ENCODE measurements at places on chromosomes 13 and 19.

DNA sequence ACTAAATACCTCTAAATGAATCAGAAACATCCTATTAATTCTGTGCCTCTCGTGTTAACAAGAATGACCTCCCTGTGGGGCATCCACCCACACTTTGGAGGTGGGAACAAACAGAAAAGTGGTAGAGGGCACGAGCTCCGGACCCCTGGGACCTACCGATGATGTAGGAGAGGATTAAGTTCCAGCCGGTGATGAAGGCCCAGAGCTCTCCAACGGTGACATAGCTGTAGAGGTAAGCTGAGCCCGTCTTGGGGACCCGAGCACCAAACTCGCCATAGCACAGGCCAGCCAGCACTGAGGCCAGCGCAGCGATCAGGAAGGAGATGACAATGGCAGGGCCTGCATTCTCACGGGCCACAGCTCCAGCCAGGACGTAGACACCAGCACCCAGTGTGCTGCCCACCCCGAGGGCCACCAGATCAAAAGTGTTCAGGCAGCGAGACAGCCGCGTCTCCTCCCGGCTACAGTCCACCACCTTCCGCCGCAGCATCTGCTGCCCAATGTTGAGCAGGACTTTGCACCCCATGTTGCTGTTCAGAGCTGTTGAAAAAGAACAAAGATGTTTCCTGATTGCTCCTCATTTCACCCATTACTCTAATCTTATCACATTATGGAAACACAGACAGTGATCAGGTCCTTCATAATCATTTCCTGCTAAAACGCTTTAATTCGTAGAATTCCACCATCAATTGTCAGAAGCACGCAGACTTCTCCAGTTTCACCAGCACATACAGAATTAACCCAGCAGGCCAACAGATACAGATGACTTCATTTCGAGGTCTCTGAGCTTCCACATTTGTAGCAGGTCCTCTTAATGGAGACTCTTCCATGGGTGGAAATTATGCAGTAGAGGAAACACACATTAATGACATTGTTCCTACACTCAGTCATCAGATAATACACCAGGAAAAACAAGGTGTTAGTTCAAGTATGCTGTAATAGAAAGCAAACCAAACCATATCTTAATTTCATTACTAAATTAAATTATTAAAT lies 59.5 kb downstream of the SLC7A1 start:
- no peak for DNase-seq

DNA sequence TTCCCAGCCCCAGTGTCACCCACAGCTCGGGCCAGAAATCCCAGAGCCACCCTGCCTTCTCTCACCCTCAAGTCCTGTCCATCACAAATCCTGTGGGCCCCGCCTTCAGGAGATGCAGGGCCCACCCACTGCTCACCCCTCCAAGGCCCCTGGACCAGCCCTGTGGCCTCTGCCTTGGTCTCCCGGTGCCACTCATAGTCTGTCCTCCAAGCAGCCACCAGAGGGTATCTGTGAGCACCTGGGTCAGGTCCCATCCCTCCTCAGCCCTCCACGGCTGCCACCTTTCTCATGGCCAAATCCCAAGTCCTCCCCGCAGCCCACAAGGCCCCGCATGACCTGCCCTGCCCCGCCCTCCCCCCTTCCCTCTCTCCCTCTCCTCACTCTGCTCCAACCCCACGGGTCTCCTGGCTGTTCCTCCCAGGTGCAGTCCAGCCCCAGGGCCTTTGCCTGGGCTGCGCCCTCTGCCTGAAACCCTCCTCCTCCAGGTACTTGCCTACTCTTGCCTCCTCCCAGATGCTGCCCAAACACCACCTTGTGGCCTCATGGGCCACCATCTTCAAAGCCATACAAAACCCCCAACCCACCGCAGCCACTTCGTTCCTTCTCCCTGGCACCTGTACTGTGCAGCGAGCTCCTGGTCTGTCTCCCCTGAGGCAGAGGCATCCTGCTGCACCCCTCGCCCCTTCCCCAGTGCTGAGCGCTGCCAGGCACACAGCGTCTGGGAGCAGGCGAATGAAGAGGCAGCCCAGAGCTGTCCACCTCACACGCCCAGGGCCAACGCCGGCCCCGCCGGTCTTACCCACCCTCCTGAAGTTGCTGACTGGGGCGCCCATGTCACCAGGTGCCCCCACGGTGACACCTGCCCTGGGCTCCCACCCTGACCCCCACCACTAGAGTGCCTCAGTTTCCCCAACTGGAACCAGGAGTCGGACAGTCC lies 13.2 kb upstream of the UQCR11 start:
- no peak for DNase-seq

DNA sequence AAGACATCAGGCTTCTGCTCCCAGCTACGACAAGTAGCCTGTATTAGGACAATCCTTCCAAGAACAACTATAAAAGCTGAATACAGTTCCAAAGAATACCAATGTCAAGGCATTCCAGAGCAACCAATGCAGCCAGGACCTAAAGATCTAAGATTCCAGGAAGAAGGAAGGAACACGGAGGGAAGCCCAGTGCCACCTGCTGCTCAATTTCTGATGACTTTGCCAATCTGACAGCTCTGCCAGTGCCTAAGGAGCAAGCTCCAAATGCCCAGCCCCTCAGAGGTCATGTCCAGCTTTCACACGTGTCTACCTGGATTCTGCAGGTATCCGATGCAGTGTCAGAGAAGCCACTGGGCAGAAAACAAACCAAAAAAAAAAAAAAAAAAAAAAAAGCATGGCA lies 164.4 kb downstream of the IRS2 start:
- no peak for DNase-seq

DNA sequence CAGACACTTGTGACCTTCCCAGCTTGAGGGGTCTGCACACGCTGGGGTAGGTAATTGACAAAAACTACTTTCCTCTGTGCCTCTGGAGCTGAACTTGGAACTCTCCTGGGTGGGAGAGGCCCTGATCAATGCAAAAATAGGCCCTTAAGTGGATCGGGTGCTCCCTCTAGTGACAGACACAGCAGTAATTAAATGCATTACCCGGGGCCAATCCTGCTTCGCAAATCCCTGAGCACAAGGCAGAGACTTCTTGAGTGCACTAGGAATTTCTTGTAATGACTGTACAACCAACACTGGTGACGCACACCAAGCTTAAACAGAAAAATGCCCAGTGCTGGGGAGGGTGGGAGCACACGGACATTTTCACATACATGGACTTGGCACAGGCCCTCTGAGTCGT lies 10.6 kb upstream of the UBE2S start:
- DNase-seq: peak; percentile 85

DNA sequence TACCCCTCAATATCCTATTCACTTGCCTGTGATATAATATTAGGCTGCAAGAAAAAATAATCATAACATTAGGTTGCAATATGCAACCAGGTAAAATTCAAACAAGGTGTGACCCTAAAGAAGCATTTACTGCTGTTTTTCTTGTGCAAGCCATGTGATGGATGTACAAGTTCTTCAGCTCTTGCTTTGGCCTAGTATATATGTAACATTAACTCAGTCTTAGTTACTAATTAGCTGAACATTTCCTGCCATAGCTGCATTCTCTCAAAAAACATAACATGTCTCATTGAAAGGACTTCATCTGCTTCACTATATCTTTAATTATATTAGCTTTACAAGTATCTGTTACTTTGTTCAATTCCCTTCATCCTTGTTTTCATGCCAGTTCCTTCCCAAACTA lies 406.8 kb upstream of the HTR2A start:
- no peak for DNase-seq

GRCh38 chr13:36193151-36193855 lies 21.1 kb downstream of the SOHLH2 start:
- peak; percentile 61 for DNase-seq

DNA sequence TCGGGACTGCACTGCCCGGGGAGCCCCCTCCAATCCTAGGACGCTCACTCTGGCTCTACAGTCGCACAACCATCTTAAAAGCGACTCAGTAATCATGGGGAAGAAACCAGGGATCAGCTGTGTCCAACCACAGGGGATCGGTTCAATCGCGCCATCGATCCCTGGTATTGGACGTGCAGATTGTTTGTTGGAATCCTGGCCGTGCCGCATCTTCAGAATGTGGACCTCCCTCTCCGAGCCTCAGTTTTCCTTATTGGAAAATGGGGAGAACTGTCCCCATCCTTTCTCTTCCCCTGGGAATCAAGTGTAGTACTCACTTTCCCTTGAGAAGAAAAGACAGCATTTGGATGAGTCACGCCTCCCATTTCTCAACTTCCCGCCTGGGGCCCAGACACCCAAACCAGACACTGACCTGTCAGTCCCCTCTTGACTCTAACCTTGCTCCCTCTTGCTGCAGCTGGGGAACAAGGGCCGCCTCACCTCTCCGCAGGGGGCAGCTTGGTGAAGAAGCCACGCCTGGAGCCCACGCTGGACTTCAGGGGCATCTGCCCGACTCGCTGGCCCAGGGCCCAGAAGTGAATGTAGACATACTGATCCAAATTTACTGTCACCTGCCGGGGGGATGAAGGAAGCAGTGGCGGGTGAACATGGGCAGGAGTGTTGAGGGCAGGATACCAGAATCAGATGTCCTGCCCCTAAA lies 17.6 kb downstream of the EMP3 start:
- no peak for DNase-seq

GRCh38 chr13:73825143-73825542 lies 309.1 kb downstream of the KLF12 start:
- no peak for DNase-seq

GRCh38 chr13:73602295-73602694 lies 531.9 kb downstream of the KLF12 start:
- DNase-seq: no peak

DNA sequence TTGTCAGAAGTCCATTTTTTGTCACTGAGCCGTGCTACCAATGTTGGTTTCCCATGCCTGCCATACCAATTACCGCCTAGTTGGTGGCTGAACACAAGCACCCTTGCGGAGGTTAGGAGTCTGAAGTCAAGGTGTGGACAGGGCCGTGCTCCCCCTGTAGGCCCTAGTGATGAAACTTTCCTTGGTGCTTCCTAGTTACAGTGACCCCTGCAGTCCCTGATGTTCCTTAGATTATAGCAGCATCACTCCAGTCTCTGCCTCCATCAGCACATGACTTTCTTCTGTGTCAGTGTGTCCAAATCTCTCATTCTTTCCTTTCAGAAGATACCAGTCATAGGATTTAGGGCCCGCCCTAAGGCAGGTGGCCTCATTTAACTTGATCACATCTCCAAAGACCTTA lies 99.0 kb downstream of the MYO16 start:
- DNase-seq: no peak

DNA sequence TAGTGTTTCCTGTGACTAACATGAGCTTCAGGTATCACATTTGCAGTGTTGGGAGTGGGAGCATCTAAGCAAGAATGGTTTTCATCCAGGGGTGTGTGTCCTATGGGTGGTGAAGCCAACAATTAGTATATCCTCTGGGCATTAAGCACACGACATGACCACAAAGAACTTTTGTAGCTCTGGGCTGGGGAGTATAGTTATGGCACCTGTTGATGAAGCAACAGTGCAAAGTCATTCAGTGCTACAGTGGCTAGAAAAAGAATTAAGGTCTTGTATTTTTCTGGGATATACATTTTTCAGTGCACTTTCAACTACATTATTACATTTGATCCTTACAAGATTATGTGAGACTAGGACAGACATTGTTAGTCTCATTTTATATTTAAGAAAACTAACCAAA lies 21.8 kb downstream of the CCNA1 start:
- no peak for DNase-seq

- no peak for DNase-seq
Observed at GRCh38 chr13:99363391-99363790, 56.2 kb upstream of the GPR183 start.

- DNase-seq: peak; percentile 17
Observed at GRCh38 chr19:48560095-48560530, 8.1 kb downstream of the SULT2B1 start.

DNA sequence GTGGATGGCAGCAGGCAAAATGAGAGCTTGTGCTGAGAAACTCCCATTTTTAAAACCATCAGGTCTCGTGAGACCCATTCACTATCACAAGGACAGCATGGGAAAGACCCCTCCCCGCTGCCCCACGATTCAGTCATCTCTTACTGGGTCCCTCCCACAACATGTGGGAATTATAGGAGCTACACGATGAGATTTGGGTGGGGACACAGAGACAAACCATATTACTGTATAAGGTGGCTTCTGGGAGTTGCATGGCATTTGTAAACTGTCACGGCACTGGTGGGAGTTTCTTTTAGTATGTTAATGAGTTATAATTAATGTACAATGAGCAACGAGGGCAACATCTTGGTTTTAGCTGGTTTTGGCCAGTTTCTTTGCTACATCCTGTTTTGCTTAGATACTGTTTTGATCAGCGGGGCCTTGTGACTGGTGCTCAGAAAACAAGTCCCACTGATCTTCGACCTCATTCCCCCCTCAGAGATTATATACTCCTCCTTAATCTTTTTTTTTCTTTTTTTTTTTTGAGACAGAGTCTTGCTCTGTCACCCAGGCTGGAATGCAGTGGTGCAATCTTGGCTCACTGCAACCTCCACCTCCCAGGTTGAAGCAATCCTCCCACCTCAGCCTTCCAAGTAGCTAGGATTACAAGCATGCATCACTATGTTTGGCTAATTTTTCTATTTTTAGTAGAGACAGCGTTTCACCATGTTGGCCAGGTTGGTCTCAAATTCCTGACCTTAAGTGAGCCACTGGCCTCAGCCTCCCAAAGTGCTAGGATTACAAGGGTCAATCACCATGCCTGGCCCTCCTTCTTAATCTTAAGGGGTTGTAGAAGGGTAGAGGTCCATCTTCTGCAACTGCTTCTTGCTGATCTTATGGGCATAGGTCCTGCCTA lies 21.3 kb upstream of the ZNF599 start:
- DNase-seq: no peak
